ENCODE measurements at places on chromosomes 16 and 17.

DNA sequence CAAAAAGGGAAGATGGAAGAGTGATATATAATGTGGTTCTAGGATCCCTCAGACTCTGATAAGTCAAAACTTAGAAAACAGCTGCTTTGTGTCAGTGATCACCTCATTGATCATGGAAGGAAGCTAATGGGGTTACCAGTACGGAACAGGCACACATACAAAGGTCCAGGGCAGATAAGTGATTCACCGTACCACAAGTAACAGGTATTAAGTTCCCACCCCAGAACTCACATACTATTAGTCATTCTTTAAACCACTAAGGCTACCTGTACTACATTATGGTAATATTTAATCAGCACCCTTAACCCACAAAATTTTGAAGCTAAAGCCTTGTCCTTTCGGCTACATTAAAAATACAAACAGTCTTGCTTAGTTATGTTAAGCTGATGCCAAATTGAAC, 17.4 kb downstream of the RNF43 start:
- DNase-seq = no peak

DNA sequence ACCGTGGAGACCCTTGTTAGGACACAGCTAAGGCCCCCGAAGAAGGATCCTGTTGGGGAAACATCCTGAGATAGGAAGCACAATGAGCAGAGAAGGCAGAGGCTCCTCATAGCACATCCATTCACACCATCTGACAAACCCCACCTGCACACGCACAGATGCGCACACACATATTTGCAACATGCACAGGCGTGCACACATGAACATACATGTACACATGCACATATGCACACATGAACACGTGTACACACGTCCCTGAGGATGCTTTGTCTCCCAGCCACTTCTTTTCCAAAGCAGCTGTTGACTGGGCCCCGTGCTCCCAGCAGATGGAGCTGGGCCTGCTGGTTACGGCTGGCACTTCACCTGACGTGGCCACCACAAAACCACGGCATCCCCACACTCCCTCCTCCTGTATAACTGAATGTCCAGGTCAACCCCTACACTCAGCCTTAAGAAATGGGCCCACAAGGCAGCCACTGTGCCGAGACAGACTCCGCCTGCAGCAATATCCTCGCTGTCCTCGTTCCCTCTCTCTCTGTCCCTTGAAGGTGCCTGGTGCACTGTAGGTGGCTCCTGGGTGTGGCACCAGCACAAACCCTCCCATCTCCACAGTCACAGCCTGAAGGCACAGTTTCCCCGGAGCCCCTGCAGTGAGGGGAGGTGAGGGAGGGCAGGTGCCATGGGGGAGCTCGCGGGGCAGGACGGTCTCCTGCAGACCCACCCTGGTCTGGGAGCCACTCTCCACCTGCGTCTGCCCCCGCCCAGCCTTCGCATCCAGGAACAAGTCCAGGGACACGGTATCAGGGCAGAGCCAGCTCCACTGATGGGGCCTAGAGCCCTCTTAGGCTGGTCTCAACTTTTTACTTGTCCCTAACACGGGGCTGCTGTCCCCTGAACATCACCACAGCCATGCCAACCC, 183.0 kb downstream of the RBFOX3 start:
- no peak for DNase-seq

GRCh38 chr17:63568563-63568962, 18.3 kb downstream of the DCAF7 start:
- DNase-seq = no peak

- DNase-seq = no peak
These were observed 20.7 kb downstream of the MMP15 start for GRCh38 chr16:58046054-58046881.

DNA sequence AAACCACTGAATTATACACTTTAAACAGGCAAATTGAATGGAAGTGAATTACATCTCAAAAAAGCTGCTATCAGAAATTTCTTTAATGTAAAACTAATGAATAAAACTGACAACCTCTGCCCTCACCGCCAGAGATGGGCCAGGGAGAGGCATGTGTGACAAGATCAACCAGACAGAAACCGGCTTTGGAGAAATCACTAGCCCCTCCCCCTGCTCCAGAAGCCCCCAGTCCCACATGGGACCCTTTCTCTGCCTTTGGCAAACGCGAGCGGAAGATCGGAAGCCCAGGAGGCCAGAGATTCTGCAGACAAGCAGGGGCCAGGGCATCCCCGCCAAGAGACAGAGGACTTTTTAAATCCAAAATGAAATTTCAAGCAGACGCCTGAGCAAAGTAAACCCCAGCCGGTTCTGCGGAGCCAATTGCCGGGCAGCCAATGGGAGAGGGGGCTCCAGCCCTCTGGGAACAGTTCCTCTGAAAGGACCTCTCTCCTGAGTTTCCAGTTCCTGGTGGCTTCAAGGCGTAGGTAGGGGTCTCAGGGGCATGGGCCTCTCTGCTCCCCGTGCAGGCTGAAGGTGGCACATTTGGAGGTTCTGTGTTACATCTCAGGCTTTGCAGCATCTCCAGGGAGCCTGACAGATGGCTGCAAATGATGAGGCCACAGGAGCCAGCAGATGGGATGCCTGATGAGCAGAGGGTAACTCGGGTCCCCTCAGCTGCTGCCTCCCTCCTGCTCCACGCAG, 118.1 kb downstream of the GSG1L start:
- no peak for DNase-seq

GRCh38 chr16:22240023-22240710, 34.1 kb downstream of the EEF2K start:
- DNase-seq = no peak

GRCh38 chr16:77491091-77491490, 56.3 kb upstream of the ADAMTS18 start:
- no peak for DNase-seq

DNA sequence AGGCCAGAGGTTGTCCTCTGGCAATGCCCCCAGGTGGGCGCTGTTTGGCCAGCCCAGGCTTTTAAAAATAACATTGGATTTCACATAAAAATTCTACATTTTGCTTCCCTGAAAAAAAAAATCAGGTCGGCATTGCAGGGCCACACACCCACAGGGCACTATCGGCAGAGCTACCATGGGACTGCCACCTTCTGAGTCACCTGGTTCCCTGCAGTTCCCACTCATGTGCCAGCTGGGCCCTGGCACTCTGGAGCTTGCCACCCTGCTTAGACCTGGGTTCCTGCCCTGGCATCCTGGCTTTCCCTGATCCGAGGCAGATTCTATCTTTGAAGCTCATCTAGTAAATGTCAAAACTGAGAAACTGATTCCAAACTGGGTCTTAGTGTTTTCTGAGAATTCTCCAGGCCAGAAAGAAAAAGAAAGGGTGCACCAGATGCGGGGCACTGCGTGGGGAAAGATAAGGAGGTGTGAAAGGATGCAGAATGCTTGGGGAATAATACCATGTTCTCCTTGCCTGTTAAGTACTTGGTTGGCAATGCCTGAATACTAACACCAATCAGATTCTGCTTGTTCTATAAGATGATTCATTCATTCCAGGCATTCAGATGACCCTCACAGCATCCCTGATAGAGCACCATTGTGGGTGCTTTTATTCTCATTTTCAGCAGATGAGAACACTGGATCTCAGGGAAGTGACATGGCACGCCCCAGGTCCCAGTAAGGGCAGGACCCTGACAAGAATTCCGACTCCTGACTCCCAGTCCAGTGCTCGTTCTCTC, 51.8 kb downstream of the RAI1 start:
- DNase-seq = no peak

- no peak for DNase-seq
These were observed 11.9 kb upstream of the GLIS2 start for GRCh38 chr16:4303973-4304372.

DNA sequence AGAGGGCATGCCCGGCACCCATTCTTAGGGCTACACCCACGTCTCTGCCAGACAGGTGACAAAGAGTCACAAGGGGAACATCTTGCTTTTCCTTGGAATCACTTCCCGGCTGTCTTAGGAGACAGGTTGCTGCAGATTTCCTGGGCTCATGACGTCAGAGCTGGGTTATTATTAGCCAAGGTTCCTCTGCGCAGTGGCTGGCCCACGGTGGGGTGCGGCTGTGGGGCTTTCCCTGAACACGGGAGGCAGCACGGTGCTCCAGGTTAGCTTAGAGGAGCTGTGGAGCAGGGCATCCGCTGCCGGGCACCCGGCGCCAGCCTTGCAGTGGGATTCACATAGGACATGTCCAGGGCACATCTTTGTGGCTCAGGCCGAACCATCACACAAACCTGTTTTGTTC, 118.0 kb upstream of the PLCG2 start:
- DNase-seq = no peak

GRCh38 chr16:77063676-77064016, 127.3 kb upstream of the MON1B start:
- DNase-seq = no peak

DNA sequence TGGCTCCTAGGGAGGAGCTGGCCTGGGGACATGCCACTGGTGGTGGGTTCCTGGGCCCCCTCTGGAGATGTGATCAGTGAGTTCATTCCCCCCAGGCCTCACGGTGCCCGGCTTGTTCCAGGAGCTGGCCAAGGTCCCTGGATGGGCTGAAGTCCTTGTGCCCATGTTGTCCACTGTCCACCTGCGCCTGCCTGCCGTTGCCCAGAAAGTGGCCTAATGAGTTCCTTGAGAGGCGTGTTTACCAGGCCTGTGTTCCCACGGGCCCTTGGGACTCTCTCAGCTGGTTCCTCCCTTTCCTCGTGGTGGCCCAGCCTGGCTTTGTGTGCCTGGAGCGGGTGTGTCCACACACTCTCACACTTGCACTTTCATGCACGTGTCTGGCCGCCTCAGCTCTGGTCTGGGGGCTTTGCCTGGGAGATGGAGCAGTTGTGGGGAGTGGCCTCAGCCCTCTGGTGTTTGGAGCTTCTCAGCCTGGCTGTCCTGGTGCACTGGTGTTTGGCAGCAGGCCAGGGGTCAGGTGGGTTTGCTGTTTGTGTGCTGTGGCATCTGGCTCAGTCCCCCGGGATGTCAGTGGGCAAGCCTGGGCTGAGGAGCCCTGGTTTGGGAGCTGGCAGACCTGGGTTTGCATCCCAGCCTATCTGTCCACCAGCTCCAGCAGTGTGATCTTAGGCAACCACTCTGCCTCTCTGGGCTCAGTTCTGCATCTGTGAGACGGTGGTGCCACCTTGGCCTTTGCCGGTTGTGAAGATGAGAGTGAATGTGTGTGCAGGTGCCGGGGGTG, 18.0 kb downstream of the ADCY7 start:
- DNase-seq = no peak

- peak; percentile 67 for DNase-seq
These were observed 21.7 kb downstream of the KRT23 start for GRCh38 chr17:40915721-40916256.

- no peak for DNase-seq
These were observed 90.4 kb upstream of the PLEKHM1 start for GRCh38 chr17:45580924-45581323.

DNA sequence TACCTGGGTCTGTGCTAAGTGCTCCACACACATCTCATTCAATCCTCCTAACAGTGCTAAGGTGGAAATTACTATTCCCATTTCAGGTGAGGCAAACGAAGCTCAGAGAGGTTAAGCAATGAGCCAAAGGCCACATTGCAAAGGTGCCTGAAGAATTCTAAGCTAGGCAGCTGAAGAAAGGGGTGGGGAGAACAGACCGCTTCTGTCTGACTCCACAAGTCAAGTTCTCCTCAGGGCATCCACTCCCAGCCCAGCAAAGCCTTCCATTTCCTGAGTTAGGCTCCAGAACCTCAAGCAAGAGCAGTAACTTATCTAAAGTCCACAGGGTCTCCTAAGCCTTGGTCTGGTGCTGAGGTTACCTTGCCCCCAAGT, 27.0 kb upstream of the MRPS23 start:
- no peak for DNase-seq

Measured in GM04503 (cell line).